NCI-H446 treated with DMSO at 0.1 percent for 48 hours (cell line): ENCODE measurements at places on chromosomes 16 and 17.

- DNase-seq = no peak
Observed at GRCh38 chr17:52738791-52739190, 580.3 kb upstream of the CA10 start.

DNA sequence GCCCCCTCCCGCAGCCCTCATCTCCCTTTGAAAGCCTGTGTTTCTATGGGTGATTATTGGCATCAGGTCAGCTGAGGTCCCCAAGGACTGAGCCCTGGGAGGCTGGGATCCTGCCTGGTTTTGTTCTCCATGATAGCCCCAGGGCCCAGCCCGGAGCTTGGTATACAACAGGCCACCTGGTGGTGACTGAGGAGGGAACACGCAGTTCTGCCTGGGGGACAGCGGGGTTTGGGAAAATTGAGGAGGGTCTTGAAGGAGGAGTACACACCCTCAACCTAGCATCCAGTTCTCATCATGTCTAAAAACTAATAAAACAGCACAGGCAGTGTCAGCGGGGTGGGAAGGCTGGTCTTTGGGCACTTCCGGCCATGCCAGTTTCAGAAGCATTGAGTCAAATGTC, 335.1 kb downstream of the CPPED1 start:
- DNase-seq = no peak

- DNase-seq = no peak
Observed at GRCh38 chr17:64315570-64315969, 52.5 kb upstream of the TEX2 start.

DNA sequence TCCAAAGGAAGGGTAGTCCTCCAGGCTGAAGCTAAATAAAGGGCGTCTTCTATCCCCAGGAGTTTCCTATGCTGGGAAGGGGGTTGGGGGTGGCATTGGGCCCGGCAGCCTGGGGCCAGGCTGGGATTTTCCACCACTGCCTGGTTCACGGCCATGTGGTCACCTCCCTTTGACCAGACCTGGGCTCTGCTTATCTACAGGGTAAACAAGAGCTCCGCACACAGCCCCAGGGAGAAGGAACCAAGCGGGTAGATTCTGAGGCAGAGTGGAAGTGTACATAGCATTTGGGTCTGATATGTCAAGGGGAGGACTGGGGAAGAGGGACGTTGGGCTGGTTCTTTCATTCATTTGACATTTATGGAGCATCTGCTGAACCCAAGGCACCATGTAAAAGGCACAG, 27.2 kb upstream of the TMEM220 start:
- DNase-seq = no peak

- DNase-seq = peak; percentile 10
Observed at GRCh38 chr17:27384726-27385125, 71.5 kb upstream of the KSR1 start.

GRCh38 chr16:72848759-72849664, 198.9 kb downstream of the ZFHX3 start:
- peak; percentile 73 for DNase-seq

DNA sequence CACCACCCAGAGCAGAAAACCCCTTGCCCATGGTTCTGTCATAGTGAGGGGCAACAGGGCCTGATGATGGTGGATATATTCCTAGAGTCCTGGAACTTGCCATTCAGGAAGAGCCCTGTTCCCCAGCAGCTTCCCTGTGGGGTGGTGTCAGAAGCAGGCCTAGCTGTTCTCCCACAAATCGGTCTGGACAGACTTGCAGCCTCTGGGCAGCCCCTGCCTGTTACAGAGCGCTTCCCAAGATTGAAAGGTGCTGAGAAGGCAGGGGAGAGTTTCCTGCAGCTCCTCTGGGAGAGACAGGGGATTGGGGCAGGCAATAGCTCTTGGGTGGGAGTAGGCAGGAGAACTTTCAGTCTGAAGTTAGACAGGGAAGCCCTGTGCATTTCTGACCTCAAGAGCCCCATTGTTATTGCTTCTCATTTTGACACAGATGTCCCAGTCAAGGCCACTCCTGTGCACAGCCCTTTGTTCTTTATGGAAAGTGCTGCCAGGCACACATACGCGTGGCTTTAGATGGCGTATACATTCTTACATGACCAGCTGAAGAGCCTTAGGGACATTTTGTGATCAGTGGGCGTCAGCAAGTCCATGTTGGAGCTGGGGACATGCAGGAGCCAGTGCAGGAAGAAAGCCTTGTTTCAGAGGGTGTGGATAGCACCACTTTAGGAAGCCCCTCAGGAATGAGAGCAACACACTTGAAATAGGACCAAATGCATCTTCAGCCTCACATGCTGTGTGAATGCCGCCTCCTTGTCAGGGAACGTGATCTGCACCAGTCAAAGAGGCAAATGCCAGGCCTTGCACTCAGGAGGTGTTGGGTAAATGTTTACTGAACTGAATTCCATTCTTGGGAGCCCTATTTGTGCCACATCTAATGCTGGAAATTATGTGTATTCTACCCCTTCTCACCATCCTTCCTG, 67.5 kb downstream of the GNAO1 start:
- DNase-seq = no peak

DNA sequence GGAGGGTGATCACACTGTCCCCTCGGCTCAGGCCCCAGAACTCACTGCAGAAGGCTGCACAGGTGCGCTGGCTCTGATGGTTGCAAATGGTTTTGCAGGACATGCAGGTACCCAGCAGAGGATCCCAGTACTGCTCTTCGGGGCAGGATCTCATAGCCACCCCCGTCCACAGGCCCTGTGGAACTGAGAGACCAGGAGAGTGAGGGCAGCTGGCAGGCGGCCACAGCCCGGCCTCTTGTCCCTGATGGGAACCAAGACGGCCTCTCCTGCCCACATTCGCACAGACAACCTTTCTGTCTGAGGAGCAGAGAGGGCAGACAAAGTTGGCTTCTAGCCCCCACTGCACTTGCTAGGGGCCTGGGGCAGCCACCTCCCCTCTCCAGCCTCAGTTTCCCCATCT, 19.5 kb downstream of the TNFRSF13B start:
- no peak for DNase-seq

DNA sequence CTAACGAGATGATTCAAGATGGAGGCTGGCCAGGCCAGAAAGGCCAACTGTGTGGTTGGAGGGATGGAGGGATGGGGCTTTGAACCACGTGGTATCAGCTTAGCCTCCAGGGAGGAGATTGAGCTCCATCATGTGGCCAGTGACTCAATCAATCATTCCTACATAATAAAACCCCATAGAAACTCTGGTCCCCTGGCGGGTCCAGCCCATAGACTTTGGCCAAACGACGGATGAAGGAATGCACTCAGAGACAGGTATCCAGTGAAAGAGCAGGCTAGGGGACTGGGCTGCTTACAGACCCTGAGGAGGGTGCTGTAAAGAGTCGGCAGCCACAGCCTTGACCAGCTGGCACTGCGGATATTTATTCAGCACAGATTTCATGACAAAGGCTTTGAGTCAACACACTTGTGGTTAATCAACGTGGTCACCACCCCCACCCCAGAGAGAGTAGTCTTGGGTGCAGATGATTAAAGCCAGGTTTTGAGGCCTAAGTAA, 308.7 kb upstream of the TNRC6C start:
- no peak for DNase-seq

DNA sequence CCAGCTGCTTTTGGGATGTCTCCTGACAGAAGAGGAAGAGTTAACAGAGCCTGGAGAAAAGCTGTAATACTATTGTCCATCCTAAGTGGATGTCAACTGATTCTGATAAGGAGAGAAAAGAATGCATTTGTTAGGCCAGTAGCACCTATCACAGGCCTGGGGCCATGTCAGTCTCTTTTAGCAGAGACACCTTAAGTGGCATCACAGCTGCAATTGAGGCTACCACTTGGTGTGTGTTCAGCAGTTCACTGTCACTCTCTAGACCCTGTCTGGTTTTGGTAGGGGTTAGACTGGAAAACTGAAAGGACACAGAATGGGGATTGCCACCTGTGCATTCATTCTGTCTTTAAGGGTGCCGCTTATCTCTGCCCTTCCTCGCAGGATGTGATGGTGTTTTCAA, 42.0 kb downstream of the PSMD12 start:
- no peak for DNase-seq

GRCh38 chr17:76032780-76033108, 5.6 kb upstream of the EVPL start:
- no peak for DNase-seq

GRCh38 chr16:55179411-55179810, 144.6 kb upstream of the IRX6 start:
- no peak for DNase-seq

- DNase-seq = peak; percentile 86
Observed at GRCh38 chr17:54968262-54968987, at the start of the genes COX11 and STXBP4. TSS of gene COX11 (minus strand) at chr17:54968654. CDS start at chr17:54968646, 8 bp downstream. TSS of gene STXBP4 (plus strand) at chr17:54968765. CDS start at chr17:54986220, 17,455 bp downstream.

- DNase-seq = no peak
Observed at GRCh38 chr17:72697602-72698146, 394.8 kb downstream of the SLC39A11 start.
